WTC11 (cell line): ENCODE measurements at places on chromosomes 12 and 14. TPM values are rescaled to one million over a fixed set of nuclear protein-coding genes. Genes with fewer than 3 reads are reported as not detected.
A peak's percentile ranks its signal among the peaks of the same experiment; 100 is the strongest.

The TGFB3 gene
- 1.1 to 1.7 TPM (median 1.2 TPM) in 3 replicates for total RNA-seq

The CRACR2A gene
- 2.4 to 2.6 TPM (median 2.5 TPM) in 3 replicates for total RNA-seq

The RFLNA gene
- 6.3 to 11.3 TPM (median 10.2 TPM) in 3 replicates for total RNA-seq

The PLEKHG7 gene
- total RNA-seq = not detected in 3 replicates

The NINJ2 gene
- 0.41 to 0.73 TPM (median 0.42 TPM) in 3 replicates for total RNA-seq

DNA sequence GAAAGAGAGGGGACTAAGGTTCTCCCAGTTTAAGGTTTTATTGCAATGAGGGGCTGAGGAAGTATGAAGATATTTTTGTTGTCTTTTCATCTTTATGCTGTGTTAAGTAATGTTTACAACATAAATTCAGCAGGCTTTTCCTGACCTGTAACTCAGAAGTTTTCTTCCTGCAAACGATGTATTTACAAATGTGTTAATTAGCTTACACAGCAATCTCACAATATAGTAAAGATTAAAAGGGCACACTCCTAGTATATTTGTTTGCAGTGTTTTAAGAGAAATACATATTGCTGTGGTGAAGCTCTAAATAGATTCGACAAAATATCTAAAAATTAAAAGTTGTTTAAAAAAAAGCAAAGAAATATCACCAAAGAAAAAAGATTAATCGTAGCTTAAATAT is 55.7 kb downstream of the OR11H12 start:
- no peak overlapping the region for H3K27ac ChIP-seq
- peaks cover 62% of the 10 kb centered on the region for H3K36me3 ChIP-seq
- DNase-seq = no peak
- peaks cover 36% of the 10 kb centered on the region for H3K27me3 ChIP-seq

DNA sequence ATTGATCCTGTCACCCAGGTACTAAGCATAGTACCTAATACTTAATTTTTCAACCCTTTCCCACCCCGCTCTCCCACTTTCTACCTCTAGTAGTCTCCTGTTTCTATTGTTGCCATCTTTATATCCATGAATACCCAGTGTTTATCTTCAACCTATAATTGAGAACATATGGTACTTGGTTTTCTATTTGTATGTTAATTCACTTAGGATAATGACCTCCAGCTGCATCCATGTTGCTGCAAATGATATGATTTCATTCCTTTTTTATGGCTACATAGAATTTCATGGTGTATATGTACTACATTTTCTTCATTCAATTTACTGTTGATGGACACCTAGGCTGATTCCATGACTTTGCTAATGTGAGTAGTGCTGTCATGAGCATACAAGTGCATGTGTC is 547.3 kb upstream of the NOVA1 start:
- H3K4me3 ChIP-seq = no peak overlapping the region
- H3K27me3 ChIP-seq = no peaks in the 10 kb centered on the region
- no peak for DNase-seq

GRCh38 chr14:104660597-104660996 is 28.8 kb upstream of the INF2 start:
- peaks cover 15% of the 10 kb centered on the region for H3K4me1 ChIP-seq
- peaks cover 5% of the 10 kb centered on the region for H3K27me3 ChIP-seq
- H3K27ac ChIP-seq = no peak overlapping the region
- DNase-seq = no peak

DNA sequence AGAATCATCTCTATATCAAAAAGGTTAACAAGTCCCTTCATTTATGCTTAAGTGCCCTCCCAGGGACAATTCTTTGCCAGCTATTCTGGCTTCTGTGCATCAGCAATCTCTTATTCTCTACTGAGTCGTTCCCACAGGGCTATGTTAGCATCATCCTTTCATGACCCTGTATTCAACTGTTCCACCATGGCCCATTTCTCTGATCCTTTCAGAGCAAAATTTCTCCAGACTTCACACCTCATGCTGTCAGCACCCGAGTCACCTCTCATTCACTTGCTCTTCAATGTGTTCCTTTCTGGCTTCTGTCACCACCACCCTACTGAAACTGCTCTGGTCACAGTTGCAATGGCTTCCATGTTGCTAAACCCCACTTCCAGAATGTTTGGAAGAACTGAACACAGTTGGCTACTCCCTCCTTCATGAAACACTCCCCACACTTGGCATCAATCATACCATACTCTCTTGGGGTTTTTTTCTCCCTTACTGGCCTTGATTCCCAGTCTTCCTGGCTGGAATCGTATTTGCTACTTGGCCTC is 159.5 kb upstream of the HMGA2 start:
- DNase-seq = no peak
- H3K27ac ChIP-seq = no peak overlapping the region
- H3K4me3 ChIP-seq = no peak overlapping the region
- H3K36me3 ChIP-seq = peaks cover 8% of the 10 kb centered on the region
- H3K27me3 ChIP-seq = peaks cover 4% of the 10 kb centered on the region
- H3K4me1 ChIP-seq = peaks cover 13% of the 10 kb centered on the region

DNA sequence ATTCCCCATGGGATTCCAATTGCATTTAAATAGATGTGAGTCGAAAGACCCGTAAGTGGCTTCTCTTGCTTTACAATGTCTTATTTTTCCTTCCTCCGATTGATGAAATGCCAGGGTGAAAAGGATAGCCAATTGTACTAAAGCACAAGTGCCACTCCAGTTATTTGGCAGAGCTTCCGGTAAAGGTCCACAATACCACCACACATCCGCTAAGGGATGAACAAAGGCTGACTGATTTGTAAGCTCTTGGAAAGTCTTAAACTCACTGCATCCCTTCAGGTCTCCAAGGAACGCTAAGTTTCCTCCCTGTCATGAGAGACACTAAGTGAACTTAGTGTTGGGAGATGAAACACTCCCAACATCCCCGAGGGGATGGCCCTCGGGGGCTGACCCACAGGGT is 21.2 kb upstream of the RNASE1 start:
- H3K4me1 ChIP-seq = peaks cover 84% of the 10 kb centered on the region
- peaks cover 33% of the 10 kb centered on the region for H3K36me3 ChIP-seq
- no peaks in the 10 kb centered on the region; the same call in 1 of the 2 replicates for H3K27me3 ChIP-seq
- no peak overlapping the region for H3K4me3 ChIP-seq
- H3K27ac ChIP-seq = no peak overlapping the region
- no peak for DNase-seq

- H3K36me3 ChIP-seq = peaks cover 17% of the 10 kb centered on the region
- 0 out of 2 replicates have a peak, but pooled peaks cover 4% of the 10 kb centered on the region for H3K4me1 ChIP-seq
- DNase-seq = peak; percentile 59
- H3K27me3 ChIP-seq = peaks cover 14% of the 10 kb centered on the region
- no peak overlapping the region for H3K4me3 ChIP-seq
Measured at GRCh38 chr14:83463500-83464098, 1929.9 kb upstream of the SEL1L start.
